Kidney (tissue), 22 donors: ENCODE measurements at places on chromosomes 16 and 17. TPM values are rescaled to one million over a fixed set of nuclear protein-coding genes. Genes with fewer than 3 reads are reported as not detected.

DNA sequence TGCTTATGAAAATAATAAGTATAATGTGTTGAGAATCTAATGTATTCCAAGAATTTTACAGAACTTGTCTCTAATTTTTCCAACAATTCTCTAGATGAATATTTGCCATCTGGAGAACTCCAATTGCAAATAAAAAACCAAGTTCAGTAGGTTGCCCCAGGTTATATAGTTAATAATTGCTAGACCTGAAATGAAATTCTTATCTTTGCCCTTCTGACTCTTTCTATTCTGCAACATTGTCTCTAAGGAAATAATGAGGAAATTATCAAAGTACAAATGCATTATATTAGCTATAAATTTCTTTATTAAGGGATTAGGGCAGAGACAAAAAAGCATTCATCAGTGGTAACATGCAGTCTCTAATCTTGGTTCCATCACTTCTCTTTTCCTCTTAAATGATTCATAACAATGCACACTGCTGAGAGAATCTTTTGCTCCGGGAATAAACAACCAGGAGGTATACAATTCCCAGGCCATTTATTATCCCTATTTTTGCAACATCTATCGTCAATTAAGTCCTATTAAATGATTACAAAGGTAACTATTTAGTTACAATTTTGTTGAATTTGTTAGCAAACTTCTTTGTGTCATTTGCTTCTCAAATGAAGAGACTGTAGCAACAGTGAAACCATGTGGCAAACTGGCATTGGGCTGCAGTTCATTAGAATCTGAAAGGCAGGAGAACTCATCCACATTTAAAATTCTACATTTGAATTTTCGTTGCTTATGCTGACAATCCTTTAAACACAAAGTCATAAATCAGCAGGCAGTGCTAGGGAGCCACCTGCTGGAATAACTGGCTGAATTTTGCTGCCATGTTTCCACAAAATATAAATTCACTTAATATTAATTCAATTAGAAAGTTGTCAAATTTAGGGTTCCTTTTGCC, 349.6 kb downstream of the KIF2B start:
- peak; percentile 31 for DNase-seq

DNA sequence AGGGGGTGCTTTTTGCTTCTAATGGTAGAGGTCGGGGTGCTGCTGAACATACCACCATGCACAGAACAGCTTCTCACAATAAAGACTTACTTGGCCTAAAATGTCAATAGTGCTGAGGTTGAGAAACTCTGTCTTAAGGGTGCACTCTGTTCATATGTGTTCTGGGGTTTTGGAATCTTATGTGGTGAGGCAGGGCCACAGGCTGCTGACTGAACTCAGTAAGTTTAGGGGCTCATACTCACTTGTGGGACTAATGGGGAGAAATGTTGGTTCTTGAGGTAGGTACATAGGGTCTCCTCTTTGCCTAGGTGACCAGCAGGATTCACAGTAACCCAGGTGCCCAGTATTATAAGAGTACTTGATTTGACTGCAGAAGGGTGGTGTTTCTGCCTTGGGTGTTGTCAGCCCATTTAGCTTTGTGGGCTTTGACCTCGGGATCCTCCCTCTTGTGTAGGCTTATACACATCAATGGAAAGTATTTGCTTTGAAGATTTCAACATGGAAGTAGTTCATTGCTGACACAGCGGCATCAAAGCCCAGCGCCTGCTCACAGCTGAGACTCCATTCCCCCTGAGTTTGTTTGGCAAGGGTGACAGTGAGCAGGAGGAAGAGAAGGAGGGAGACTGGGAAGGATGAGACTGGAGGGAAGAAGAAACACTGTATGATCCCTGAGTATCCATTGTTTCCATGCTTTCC, 17.2 kb downstream of the SLC7A6 start:
- no peak for DNase-seq

GRCh38 chr16:86396422-86396821, 113.9 kb upstream of the FOXF1 start:
- DNase-seq = peak; percentile 93

DNA sequence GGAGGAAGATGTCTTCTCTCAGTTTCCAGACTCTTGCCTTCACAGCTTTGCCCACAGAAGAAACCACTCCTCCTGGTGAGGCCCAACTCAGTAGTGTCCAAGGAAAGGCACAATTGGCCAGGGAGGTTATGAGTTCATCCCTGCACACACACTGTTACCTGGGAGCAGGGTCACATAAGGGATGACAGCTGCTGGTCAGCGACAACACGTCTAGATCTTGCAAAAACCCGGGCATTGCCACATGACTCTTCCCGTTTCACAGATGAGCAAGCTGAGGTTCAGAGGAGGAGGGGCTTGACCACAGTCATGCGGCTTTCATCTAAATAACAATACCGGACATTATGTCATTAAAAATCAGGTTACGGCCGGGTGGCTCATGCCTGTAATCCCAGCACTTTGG, 186.0 kb downstream of the COPRS start:
- no peak for DNase-seq

DNA sequence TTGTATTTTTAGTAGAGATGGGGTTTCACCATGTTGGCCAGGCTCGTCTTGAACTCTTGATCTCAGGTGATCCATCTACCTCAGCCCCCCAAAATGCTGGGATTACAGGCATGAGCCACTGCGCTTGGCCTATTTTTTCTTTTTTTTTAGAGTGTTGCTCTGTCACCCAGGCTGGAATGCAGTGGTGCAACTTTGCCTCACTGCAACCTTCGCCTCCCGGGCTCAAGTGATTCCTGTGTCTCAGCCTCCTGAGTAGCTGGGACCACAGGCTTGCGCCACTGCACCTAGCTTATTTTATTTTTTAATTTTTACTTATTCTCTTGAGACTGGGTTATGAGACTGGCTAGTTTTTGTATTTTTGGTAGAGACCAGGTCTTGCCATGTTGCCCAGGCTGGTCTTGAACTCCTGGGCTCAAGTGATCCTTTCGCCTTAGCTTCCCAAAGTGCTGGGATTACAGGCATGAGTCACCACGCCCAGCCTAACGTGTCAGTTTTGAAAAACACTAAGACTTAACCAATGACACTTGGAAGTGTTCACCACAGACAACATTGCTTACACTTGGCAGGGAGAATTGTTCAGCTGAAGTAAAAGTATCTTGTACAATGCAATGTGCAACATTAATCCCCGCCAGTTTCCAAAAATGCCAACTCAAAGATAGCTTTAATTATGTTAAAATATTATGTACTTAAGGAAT, 26.9 kb downstream of the ATAD5 start:
- DNase-seq = no peak

GRCh38 chr16:54935266-54935968, 4.8 kb downstream of the IRX5 start:
- DNase-seq = no peak

DNA sequence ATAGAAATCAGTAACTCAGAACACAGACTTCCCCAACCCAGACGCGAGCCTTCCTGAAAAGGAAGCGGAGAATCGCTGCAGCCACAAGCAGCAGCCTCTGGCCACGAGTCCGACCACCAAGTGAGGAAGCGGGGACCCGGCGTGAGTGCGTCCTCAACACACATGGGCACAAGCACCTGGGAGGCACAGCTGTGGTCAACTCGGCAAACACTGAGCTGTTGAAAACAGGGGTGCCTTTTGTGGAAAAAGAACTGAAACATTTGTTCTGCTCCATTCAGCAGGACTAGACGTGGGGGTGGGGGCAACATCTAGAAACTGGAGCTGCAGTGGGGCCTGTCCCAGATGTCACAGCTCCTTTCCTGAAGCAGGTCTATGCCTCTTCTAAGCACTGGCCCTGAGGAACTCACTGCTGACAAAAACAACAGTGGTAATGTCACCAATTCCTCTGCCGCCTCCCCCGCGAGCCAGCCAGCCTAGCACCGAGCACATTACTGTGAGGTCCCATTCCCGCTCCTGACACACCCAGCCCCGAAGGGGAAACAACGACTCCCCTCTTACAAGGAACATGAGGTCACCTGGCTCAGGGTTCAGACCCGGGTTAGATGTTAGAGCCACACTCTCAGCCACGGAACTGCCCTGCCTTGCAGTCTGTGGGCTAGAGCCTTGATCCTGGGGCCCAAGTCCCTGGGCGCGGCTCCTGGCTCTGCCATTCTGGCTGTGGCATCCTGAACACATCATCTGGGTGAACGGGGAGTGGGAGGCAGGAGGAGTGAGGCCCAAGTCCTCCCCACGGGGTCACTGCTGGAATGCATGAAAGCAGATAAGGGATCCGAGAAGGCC, 29.0 kb downstream of the KDM8 start:
- peak; percentile 42 for DNase-seq

DNA sequence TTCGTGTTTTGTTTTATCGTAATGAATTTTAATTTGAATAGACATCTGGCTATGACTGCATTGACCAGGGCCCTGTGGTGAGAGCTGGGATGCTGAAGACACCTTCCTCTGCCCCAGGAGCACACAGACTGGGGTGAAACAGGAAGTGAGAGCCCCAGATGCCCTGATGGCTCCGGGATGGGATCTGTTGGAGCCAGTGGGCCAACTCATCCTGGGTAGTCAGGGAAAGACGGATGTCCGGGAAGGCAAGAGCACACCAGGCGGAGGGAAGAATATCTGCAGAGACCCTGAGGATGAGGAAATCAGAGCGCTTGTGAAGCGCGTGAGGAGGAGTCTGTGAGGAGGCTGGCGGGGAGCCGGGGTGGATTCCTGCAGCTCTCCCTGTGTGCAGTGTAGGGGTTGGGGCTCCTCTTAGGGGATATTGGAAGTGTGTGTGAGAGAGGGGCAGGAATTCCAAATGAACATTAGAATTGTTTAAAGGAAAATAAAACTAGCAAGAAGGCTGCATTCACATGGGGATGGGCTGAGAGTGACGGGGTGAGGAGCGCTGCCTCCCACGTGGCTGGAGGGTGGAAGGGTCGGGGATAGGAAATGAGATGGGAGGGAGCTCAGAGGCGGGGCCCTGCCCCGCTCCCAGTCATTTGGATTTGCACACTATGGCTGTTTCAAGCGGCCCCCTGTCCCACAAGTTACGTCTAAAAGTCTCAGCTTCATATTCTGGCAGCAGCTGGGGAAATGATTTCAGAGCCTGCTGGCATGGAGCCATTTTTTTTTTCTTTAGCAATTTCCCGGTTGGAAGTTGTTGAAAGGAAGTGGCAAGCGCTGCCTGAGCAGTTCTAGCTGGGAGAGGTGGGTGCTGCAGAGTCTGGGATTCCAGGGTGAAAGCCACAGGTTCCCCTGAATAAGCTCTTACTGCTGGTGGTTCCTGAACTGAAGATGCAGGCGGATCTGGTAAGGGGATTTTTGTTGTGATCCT, 71.2 kb upstream of the LGALS9 start:
- DNase-seq = peak; percentile 73

- DNase-seq = no peak
Observed at GRCh38 chr16:648071-648780, 939 bp upstream of the WDR90 start.

- DNase-seq = peak; percentile 56
Observed at GRCh38 chr17:3845291-3845620, 790 bp downstream of the NCBP3 start.

DNA sequence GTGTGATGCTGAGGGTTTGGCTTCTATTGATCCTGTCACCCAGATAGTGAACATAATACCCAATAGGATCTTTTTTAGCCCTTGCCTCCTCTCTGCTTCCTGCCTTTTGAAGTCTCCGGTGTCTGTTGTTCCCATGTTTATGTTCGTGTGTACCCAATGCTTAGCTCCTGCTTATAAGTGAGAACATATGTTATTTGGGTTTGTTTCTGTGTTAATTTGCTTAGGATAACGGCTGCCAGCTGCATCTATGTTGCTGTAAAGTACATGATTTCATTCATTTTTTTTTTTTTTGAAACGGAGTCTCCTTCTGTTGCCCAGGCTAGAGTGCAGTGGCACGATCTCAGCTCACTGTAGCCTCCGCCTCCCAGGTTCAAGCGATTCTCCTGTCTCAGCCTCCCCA, 23.0 kb downstream of the DUS2 start:
- DNase-seq = no peak

GRCh38 chr17:9192010-9192409, 170.7 kb downstream of the NTN1 start:
- DNase-seq = no peak

Gene FAHD1
- 36.4 TPM for total RNA-seq

Gene CDC6
- total RNA-seq = 1.7 TPM

Gene OR4D1
- total RNA-seq = 0.06 TPM

Gene SLC47A2
- 46.3 TPM for total RNA-seq

Gene MC1R
- total RNA-seq = 13.5 TPM
